ENCODE measurements at places on chromosomes 4 and X.

DNA sequence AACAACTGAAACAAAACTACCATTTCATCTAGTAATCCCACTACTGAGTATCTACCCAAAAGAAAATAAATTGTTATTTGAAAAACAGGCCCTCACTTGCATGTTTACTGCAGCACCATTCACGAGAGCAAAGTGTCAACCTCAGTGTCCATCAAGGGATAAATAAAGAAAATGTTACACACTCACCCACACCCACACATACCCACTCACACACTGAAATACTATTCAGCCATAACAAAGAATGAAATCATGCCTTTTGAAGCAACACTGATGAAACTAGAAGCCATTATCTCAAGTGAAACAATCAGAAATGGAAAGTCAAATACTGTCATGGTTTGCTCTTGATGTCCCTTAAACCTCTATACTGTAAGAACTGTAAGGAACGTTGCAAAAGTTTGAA, 44.8 kb upstream of the CLNK start:
- no peak for DNase-seq

DNA sequence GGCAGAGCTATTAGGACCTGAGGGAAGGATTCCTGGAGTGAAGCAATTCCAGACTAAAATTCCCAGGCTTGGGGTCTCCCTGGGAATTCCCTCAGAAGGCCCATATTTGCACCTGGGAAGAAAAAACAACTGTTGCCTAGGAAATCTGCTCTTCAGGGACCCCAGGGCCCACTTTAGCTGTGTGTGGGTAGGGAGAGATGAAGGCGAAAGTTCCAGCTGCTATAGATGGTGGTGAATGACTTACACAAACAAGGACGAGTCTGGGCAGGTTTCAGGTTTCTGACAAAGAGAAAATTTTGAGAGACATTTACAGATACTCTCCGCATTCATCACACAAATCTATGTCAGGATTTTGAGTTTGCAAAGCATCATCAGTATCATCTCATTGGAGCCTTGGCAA, 126.1 kb downstream of the GPC3 start:
- DNase-seq: no peak

- DNase-seq: no peak
Measured at GRCh38 chr4:122205687-122206086, 53.6 kb downstream of the BLTP1 start.

DNA sequence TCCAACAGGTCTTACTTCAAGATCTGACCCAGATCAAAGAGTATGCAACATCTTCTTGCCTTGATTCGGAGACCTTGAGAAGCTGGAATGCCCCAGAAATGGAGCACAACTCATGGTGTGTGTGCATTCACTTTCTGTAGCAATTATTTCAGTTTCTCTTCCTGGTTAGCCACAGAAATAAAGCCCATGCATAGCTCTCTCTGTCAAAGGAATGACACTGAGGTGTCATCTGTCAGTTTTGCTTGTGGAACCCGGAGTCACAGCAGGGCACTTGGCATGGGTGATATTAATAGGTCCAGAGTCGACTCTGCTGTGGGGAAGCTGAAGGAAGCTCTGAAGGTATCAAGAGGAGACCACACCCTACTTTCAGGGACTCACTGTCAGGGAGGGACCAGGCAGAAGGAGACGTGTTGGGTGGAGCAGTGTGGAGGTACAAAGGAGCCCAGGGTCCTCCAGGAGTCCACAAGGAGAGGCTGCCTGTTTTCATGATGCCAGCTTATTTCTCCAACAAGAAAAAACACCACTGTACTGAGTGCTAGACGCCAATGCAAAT, 10.7 kb downstream of the CLNK start:
- DNase-seq: no peak

GRCh38 chr4:119070301-119070700, 65.3 kb upstream of the MYOZ2 start:
- DNase-seq: no peak

- DNase-seq: no peak
Measured at GRCh38 chrX:37781814-37782213, 2.0 kb downstream of the CYBB start.

- DNase-seq: peak; percentile 58
Measured at GRCh38 chrX:13938051-13938828, 91.5 kb downstream of the GEMIN8 start.

DNA sequence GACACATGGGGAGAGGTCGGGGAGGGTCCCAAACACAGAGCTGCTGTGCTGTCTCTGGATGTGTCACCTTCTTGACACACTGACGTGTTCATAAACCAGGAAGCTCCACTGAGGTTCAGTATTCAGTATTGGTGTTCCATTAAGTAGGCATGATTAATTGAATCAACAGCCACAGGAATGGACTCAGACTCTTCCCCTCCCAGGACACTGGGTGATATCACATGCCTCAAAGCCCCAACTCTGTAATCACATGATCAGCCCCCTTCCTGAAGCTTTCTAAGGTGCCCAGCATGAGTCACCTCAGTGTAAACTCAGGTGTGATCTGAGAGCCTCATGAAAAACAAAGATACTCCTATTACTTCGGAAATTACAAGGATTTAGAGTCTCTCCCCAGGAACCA, 21.1 kb upstream of the HNRNPD start:
- no peak for DNase-seq

- no peak for DNase-seq
Measured at GRCh38 chr4:8393593-8394038, 46.9 kb downstream of the ACOX3 start.

DNA sequence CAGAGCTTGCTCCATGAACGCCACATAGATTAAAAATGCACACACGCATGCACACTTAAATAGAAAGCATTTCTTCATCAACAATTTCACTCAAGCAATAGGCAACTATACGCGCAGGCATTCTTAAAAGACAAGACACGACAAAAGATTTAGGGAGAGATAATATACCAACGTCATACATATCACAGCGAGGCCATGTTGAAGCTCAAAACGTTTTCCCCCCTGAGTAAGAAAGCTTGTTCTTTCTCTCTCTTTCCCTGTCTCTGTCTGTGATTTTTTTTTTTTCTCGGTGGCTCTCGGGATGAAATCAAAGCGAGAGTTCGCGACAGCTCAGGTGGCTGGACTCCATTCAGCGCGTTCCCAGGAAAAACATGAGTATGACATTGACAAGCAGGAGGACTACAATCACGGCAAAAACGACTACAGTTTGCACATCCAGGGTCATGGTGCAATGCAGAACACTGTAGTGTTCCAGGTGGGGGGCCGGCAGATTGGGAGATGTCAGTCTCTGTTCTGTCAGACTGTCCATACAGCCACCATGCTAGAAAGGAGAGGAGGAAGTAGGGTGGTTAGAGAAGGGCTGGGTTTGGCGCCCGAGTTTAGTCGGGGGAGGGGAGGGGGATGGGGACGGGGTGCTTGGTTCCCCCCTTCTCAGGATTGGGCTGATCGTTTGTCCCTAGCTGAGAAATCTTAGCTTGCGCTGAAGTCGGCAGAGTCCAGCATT, 30.7 kb downstream of the ARHGEF9 start:
- DNase-seq: no peak

- no peak for DNase-seq
Measured at GRCh38 chr4:139963708-139964107, 190.3 kb downstream of the MAML3 start.

DNA sequence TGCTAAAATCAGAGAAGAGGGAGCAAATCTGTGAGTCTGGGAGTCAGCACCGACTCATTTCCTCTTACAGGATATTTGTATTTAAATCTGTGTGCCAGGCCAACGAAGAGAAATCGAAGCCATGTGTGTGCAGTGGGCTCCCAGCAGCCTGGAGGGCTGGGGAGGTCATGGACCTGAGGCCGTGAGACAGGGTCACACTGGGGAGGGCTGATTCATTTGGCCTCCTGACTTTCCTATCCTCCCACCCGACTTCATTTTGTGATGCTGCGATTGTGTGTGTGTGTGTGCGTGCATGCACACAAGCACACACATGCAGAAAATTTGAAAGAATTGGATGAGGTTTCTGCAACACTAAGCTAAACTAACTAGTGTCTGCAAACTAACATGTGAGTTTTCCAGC, 48.7 kb upstream of the STX18 start:
- no peak for DNase-seq

DNA sequence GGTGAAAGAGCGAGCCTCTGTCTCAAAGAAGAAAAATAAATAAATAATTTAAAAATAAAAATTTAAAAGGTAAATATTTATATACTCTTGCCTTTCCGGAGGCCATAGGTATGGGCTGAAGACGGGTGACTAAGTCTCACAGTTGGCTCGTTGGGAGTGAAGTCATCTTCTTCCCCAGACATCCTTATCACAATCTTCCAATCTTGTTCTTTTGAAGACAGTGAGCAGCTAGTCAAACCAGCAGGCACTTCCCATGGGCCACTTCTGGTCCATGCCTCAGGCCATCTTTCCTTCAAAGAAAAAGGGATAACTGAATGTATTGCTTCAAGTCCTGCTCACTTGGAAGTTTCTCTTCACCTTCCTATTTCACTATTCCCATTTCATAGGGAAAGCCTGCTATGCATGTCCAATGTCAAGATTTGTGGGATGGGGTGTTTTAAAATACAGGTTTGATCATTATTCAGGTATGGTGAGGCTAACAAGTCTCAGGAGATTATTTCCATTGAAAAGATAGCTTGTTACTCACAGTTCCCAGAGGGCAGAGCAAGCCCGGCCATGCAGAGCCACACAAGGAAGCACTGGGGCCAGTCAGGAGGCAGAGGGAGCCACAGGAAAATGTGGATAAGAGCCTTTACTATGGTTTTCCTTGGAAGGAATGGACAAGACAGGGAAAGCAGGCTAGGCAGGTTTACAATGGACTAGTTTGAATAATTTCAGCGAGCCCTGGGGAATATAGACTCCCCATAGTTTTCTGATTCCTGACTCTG, 33.3 kb upstream of the VCX2 start:
- no peak for DNase-seq

- DNase-seq: no peak
Measured at GRCh38 chr4:139823746-139824145, 158.1 kb downstream of the MGST2 start.

GRCh38 chrX:125295337-125295736, 24.3 kb upstream of the TEX13C start:
- DNase-seq: no peak

DNA sequence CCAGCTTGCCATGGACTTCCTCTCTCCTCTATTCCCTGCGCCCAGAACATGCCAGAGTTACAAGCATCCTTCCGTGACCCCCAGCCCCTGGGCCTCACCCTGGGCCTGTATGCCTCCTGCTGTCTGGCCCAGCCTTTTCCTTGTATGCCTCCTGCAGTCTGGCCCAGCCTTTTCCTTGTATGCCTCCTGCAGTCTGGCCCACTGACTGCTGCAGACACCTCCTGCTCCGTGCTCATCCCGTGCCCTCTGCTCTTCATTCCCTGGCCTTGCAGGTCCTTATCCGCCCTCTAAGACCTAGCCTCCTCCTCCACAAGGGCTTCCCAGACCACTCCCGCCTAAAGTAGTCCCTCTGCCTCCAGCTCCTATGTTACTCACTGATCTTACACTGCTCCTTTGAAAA, 44.2 kb downstream of the IRF2 start:
- DNase-seq: no peak

- DNase-seq: no peak
Measured at GRCh38 chr4:10267066-10267465, 150.5 kb upstream of the WDR1 start.

- DNase-seq: no peak
Measured at GRCh38 chr4:156390599-156391324, 437.1 kb upstream of the CTSO start.

- DNase-seq: no peak
Measured at GRCh38 chrX:83771664-83772063, 89.3 kb upstream of the CYLC1 start.

DNA sequence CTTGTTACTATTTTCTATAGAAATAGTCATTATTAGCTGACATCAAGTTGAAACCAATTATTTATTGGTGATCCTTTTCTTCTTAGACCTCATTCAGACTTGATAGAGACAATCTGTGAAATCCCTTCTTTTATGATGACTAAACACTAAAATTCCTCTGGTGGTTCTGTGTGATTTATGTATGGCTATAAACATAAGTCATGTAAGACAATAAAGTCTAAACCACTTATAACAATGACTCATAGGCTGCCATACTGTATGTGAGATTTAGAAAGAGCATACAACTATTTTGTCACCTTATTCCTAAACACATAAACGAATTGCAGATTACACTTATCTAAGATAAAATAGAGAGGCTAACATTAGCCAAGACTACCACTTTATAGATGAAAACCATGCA, 101.1 kb upstream of the PRR32 start:
- no peak for DNase-seq

GRCh38 chr4:150970685-150971151, 44.4 kb downstream of the LRBA start:
- no peak for DNase-seq

GRCh38 chr4:56674984-56675383, 6.1 kb downstream of the HOPX start:
- DNase-seq: no peak

GRCh38 chrX:108131471-108131870, 39.9 kb downstream of the ATG4A start:
- no peak for DNase-seq

Data from left hindlimb (tissue), 1 donor.